ENCODE measurements at places on chromosomes 1 and 21. TPM values are rescaled to one million over a fixed set of nuclear protein-coding genes. Genes with fewer than 3 reads are reported as not detected.

GRCh38 chr1:159600894-159601293, 13.3 kb downstream of the APCS start:
- DNase-seq, result no peak

GRCh38 chr1:221778535-221779142, 36.8 kb upstream of the DUSP10 start:
- no peak for DNase-seq

DNA sequence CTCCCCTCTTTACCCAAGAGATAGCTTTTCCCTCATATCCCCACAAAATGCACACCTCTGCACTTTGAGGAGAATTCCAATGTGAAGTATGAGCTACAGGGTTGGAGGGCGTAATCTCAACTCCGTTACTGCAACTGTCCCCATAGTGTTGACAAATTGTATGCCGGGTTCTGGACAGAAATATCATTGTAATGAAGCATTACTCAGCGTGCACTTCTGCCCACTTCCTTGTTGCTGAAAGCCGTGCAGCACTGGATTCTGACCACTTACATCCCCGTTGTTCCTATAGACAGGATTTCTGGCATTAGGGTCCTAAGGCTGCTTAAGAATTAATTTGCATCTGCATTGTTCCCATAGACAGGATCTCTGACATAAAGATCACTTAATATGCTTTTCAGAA, 205.6 kb downstream of the RHOU start:
- no peak for DNase-seq

- DNase-seq, result no peak
Measured at GRCh38 chr1:147611586-147611985, 58.7 kb downstream of the ACP6 start.

DNA sequence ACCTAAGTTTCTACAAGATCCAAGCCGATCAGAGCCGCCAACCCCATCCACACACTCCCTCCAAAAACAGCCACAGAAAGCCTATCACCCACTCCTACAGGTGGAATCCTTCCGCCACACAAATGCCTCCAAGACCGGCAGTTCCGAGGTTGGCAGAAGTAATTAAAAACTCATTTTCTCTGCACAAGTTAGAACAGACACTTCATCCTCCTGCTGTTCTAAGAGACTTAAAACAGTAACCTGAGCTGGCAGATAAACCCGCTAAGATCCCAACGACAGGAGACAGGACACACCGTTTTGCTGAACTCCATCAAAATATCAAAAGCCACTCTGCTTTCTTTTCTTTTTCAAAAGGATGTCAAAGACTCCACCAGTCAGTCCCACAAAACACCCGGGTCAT, 2.8 kb downstream of the SSBP3 start:
- no peak for DNase-seq

CHI3L1 gene
- 1.1 TPM for polyA plus RNA-seq

KCNC4 gene
- 8.0 TPM for polyA plus RNA-seq

DNA sequence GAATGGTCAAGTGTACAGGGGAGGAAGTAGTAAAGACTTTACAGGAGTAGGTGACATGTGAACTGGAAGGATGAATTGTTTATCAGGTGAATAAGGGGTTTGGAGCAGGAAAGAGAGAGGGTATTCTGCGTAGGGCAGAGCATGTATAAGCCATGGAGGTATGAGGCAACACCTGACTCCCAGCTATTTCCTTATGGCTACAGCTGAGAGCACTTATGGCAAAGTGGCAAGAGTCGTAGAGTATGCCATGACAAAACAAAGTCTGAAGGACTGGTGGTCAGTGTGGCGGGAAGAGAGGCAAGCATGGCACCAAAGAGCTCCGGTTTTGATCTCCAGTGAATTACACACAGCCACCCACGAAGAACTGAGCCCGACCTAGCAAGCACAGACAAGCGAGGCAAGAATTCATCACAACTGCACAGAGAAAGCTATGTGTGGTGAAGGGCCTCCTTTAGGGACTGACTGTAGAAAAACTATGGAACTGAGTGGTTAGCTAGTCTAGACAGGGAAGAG, 9.0 kb upstream of the ELOVL1 start:
- no peak for DNase-seq

FRRS1 gene
- 3.9 TPM for polyA plus RNA-seq

- no peak for DNase-seq
Measured at GRCh38 chr21:37153196-37153934, 80.3 kb downstream of the TTC3 start.

Data from forelimb muscle (tissue), 1 donor.